ENCODE measurements at places on chromosomes 2 and 18.

- H3K27ac ChIP-seq, result no peak overlapping the region
- no peak for DNase-seq
- no peak overlapping the region for H3K4me3 ChIP-seq
- H3K27me3 ChIP-seq, result peaks cover 16% of the 10 kb centered on the region
- H3K4me1 ChIP-seq, result peaks cover 30% of the 10 kb centered on the region
These were observed 56.2 kb upstream of the RMDN2 start for GRCh38 chr2:37868866-37869265.

DNA sequence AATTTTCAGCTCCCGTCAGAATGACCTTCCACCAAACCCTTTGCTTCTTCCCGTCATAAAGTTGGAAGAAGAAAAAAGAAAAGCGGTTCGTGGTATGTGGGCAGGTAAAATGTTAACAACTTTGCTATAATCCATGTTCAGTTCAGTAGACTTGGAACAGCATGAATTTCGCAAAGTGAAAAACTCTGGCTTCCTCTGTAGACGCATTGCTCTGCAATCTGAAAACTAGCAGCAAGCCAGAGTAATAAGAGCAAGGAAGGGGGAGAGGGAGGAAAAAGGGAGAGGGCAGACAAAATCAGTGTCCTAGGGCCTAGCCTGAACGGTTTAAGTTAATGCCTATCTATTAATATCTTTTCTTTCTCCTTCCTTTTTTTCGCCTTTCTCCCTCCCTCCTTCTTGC, 26.7 kb upstream of the CHRNA1 start:
- no peak overlapping the region for H3K27ac ChIP-seq
- no peak for DNase-seq
- H3K4me1 ChIP-seq, result peaks cover 5% of the 10 kb centered on the region

DNA sequence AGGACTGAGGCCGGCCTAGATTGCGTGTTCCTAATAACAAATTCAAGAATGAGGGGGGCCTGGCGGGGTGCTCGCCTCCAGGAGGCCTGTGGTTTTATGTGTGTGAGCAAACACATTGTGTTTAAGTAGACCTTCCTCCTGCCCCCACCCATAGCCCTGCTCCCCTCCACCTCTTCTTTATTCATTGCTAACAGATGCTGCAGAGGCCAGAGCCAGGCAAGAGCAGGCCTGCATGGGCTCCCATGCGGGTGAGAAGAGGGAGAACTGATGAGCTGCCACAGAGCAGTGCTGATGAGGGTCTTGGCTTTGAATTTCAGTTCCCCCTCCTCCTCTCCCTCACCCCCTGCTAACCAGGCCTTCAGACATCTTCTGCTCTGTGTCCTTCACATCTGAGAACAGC, 154.6 kb downstream of the OSR1 start:
- DNase-seq, result no peak
- H3K27me3 ChIP-seq, result no peaks in the 10 kb centered on the region
- H3K4me3 ChIP-seq, result no peak overlapping the region
- H3K4me1 ChIP-seq, result no peaks in the 10 kb centered on the region
- no peak overlapping the region for H3K27ac ChIP-seq

DNA sequence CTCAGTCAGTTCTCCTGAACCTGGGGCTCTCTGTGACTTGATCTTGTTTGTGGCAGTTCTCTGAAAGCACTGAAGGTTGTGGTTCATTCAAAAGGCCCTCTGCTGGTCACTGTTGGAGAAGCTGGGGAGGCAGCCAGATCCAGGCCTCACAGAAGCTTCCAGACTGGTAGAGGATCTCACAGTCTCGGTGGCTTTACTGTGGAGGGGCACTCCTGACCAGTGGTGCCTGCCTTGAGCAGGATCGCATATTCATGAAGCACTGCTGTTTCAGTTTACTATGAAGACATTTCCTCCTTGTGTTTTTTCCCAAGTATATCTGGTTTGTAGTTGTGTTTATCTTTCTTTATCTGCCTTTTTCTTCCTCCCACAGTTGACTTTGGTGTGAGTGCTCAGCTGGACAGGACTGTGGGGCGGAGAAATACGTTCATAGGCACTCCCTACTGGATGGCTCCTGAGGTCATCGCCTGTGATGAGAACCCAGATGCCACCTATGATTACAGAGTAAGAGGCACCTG, 133.9 kb downstream of the MAP4K4 start:
- H3K4me1 ChIP-seq, result peaks cover 41% of the 10 kb centered on the region
- peak overlapping the region; percentile 59 for H3K4me3 ChIP-seq
- peaks cover 20% of the 10 kb centered on the region for H3K36me3 ChIP-seq
- peak; percentile 62 for DNase-seq
- H3K27me3 ChIP-seq, result no peaks in the 10 kb centered on the region
- H3K27ac ChIP-seq, result peak overlapping the region; percentile 22

DNA sequence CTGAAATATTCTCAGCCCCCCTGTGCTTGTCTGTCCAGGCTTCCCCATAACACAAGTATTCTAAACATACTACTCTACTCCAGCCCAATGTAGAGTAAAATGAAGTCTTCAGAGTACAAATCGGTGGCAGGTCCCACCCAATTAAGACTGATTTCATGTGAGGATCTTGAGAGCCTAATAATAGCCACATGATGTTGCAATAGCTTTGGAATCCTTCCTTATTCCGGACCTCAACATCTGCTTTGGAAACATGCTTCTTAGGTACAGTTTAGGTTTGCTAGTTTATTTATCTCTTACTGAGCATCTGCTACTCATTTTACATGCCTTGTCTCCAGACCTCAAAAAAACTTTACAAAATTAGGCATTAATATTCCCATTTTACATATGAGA, 207.3 kb upstream of the RAB6C start:
- DNase-seq, result no peak
- H3K36me3 ChIP-seq, result no peaks in the 10 kb centered on the region
- no peak overlapping the region for H3K27ac ChIP-seq
- no peak overlapping the region for H3K4me3 ChIP-seq

GRCh38 chr18:3493501-3494244, 43.7 kb downstream of the TGIF1 start:
- peaks cover 6% of the 10 kb centered on the region for H3K4me1 ChIP-seq
- peaks cover 39% of the 10 kb centered on the region for H3K27me3 ChIP-seq
- peak overlapping the region; percentile 19 for H3K4me3 ChIP-seq
- H3K36me3 ChIP-seq, result no peaks in the 10 kb centered on the region
- DNase-seq, result no peak
- H3K27ac ChIP-seq, result no peak overlapping the region

- DNase-seq, result no peak
- peaks cover 20% of the 10 kb centered on the region for H3K27me3 ChIP-seq
- H3K4me1 ChIP-seq, result no peaks in the 10 kb centered on the region
These were observed 49.6 kb downstream of the SOWAHC start for GRCh38 chr2:109663721-109664120.

GRCh38 chr2:212911011-212911410, 240.4 kb downstream of the IKZF2 start:
- no peaks in the 10 kb centered on the region for H3K36me3 ChIP-seq
- H3K27ac ChIP-seq, result no peak overlapping the region
- H3K4me3 ChIP-seq, result peak overlapping the region; percentile 26
- no peak for DNase-seq
- no peaks in the 10 kb centered on the region for H3K27me3 ChIP-seq

DNA sequence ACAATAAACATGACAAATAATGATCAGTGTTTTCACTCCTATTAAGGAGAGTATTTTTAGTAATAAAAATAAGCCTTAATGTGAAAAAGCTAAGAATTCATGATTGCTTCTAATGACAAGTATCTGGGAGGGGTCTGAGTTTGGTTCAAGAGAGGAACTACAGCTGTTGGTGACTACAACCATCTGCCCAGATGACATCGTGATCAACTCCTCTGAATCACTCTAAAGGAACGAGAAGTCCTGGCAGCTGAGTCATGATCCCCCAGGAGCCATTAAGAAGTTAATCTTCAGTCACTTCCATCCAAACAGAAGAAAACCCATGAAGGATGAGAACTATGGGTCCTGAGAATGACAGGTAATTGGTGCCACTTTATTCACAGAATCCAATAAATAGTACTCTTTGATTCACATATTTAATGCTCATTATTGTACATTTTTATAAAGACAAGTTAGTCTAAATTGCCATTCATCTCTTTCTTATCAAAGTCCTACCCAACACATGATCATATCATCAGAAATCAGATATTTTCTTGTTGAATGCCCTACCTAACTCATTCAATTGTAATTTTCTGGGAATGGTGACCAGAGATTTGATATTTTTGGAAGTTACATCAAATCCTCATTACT, 6.8 kb downstream of the TFPI start:
- no peak for DNase-seq
- H3K36me3 ChIP-seq, result no peaks in the 10 kb centered on the region
- no peaks in the 10 kb centered on the region for H3K4me1 ChIP-seq
- no peaks in the 10 kb centered on the region for H3K27me3 ChIP-seq

GRCh38 chr2:110113961-110114591, 1.5 kb downstream of the MALL start:
- H3K4me1 ChIP-seq, result no peaks in the 10 kb centered on the region
- H3K4me3 ChIP-seq, result no peak overlapping the region
- H3K27me3 ChIP-seq, result peaks cover 77% of the 10 kb centered on the region
- H3K27ac ChIP-seq, result no peak overlapping the region

DNA sequence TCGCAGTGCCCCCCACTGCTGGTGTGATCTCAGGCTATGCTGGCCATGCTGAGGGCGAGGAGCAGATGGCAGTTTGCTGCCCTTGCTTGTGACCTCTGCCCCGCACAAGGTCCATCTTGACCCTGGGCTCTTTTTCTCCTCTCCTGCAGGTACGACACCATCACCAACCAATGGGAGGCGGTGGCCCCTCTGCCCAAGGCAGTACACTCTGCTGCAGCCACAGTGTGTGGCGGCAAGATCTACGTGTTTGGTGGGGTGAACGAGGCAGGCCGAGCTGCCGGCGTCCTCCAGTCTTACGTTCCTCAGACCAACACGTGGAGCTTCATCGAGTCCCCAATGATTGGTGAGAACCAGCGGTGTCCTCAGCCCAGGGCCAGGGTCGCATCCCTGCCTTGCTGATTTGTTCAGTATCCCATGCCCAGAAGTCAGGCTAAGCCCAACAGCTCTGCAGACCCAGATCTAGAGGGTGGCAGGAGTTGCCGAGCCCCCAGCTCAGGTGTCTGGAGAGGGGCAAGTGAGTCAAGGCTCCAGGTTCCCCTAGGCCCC, 223.8 kb downstream of the ATAD2B start:
- no peaks in the 10 kb centered on the region for H3K27me3 ChIP-seq
- peaks cover 22% of the 10 kb centered on the region for H3K4me1 ChIP-seq
- H3K27ac ChIP-seq, result no peak overlapping the region
- H3K4me3 ChIP-seq, result no peak overlapping the region

- DNase-seq, result no peak
- H3K4me1 ChIP-seq, result no peaks in the 10 kb centered on the region
- H3K4me3 ChIP-seq, result no peak overlapping the region
- no peaks in the 10 kb centered on the region for H3K36me3 ChIP-seq
These were observed 156.4 kb downstream of the PPP1R1C start for GRCh38 chr2:182142062-182142461.

Data from natural killer cell treated with Interleukin-12 subunit alpha and Interleukin-12 subunit beta and Interleukin-15 and Interleukin-18, amount 100 ng/mL, for 72 hours (primary cell).